ENCODE measurements at places on chromosomes 6 and 20.

DNA sequence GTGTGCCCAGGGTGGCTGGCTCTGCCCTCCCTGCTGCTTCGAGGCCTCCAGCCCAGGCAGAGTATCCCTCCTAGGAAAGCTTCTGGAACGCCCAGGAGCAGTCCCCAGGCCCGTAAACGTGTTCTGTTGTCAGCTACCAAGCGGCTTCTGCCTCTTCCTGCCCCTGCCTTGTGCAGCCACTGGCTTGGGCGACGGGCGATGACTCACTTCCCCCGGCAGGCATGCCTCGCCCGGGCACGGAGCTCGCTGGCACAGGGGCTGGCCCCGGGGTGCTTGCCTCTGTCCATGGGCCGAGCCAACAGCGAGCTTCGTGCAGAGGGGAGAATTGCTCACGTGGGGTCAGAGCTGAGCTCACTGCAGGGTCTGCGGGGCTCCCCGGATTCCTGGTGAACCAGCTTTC lies 86.7 kb upstream of the THBS2 start:
- DNase-seq: no peak

DNA sequence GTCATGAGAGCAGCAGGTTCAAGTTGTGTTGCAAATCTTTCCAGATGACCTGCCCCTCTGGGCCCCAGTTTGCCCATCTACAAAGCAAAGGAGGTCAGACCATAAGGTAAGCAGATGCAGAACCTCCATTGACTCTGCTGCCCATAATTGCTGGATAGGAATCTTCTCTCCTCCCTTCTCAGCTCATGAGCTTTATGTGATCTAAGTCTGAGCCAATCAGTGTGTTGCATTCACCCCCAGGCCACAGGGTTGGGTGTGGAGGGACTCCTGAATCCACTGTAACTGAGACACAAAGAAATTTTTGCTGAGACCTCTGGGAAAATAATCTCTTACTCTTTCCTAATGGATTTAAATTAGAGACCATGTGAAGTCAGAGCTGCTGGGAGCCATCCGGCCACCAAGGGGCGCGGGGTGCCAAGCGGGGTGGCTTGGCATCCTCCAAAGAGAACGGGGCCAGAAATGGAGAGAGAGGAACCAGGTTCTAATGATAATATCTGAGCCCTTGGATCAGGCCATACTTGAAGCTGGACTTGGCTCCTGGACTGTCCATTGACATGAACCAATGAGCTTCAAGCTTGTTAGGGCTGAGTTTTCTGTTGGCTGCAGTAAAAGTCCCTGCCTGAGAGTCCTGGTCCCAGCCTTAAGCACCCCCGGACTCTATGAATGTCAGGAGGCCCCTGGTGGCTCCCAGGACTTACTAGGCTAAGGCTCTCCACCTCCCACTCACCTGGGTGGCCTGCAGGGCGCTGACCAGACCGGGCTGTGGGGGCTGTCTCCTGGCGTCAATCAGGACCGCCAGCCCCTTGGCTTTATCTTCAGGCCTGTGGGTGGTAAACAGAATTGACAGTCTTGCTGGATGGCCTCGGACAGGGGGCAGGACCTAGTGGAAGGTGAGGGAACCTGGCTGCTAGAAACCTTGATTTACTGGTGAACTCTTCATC lies 32.8 kb downstream of the KIAA1755 start:
- DNase-seq: no peak

GRCh38 chr20:25592135-25592852 lies 7.0 kb upstream of the NINL start:
- DNase-seq: no peak

DNA sequence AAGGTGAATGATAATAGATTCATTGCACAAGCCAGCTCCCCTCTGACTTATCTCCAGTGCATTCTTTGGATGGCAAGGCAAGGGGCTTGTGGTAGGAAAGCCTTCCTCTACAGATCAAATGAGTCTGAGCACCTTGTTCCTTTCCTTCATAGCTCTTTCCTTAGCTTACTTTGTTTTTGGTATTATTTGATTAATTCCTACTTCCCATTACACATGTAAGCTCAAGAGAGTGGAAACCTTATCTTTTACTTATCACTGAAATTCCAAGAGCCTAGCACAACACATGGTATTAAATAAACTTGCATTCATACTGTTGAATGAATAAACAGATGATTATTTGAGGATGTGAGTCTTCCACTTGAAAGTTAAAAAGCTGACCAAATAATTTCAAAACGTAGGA lies 41.7 kb downstream of the FRK start:
- no peak for DNase-seq

- DNase-seq: no peak
These were observed 493 bp upstream of the SGK1 start for GRCh38 chr6:134318236-134318973.

GRCh38 chr6:39452306-39453145 lies 130.0 kb upstream of the KCNK16 start:
- DNase-seq: no peak
